ENCODE measurements at places on chromosomes 13 and 19.

GRCh38 chr19:13102666-13103580 is at the start of gene LYL1:
LYL1 (minus strand) TSS chr19:13102858; CDS start chr19:13101171, 1,687 bp downstream.
- no peak for DNase-seq

DNA sequence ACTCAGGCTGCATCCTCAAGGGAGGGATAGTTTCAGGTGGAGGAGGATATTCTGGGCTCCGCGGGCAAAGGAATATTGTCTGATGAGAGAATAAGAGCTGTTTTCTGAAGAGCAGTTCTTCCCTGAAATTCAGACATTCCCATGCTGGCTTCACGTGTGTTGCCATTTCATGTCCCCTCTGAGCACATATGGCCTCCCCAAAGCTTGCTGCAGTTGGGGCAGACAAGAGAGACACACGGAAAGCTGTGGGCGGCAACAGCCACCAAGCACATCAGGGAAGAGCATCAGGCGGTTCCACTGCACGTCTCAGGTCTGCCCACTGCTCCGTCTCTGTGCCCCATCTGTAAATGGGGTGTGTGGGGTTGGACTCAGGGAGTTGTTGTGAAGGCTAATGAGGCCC is 247.5 kb upstream of the TSHZ3 start:
- DNase-seq = no peak

DNA sequence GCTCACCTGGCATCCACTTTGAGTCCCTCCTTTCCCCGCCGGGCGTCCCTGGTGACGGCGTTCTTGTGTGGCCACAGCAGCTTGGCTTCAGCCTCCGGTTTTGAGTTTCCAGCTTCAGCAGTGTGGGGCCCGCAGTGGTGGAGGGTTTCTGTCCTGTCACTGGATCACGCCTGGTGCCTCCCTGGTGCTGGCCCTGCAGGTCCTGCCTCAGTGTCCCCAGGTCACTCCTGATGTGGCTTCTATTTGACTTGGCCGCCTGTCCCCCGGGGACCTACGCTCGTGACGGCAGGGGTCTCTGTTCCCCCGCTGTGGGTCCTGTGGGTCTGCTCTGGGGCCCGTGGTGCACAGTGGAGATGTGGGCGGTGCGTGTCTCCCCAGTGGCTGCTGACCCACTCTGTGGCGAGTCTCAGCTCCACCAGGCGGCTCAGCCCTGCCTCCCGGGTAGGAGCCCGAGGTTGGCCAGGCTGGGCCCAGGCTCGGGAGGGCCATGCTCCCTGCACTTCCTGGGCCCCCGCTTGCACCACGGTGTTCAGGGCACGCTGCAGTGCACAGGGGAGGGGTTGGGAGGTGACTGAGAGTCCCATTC is 1.9 kb downstream of the ATP4B start:
- no peak for DNase-seq

DNA sequence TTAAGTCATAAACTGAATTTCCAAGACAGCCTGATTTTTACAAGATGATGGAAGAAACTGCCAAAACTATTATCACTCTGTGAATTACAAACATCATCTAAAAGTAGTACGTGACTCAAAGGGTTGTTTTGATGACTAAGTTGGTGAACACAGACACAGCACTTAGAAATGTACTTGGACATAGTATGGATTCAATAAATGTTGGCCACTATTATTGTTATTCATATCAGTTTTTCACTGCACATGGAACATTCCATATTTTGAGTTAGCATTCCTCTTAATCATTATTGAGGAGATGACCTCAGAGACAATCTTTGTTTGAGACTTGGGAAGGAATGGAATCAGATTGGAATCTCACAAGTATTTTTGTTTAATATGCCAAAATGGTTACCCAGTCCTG is 172.9 kb downstream of the OXGR1 start:
- DNase-seq = no peak

DNA sequence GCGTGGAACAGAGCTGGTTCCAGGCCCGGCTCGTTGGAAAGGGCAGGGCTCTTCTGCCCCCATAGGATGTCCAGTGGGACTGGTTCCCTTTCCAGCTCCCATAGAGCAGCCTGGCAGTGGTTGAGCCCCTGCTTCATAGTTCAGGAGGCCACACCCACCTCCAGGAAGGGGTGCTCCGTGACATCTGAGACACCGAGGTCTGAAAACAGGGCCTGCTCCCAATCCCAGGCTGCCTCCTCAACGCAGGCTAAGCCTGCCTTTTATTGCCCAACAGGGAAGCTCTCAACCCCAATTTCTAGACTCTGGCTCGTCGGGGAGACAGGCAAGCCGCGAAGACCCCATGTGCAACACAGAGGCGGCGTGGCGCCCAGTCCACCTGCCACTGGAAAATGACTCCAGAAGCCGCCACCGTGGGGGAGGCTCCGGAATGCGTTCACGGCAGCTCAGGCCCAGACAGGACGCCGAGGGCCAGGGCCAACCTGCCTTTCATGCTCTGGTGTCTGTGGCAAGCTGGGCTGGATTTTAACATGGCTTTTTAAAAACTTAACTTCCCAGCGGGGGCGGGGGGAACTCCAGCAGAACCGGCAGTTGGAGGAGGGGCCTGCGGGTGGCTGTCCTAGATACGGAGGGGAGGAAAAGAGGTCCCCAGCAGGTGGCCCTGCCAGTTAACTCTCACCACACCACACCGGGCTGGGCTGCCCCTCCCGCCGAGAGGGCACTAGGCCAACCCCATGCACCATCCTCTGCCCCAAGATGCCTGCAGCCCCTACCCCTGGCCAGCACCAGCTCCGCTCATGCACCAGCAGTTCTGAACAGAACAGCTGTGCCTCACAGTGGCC is 17.9 kb upstream of the TINCR start:
- DNase-seq = no peak

DNA sequence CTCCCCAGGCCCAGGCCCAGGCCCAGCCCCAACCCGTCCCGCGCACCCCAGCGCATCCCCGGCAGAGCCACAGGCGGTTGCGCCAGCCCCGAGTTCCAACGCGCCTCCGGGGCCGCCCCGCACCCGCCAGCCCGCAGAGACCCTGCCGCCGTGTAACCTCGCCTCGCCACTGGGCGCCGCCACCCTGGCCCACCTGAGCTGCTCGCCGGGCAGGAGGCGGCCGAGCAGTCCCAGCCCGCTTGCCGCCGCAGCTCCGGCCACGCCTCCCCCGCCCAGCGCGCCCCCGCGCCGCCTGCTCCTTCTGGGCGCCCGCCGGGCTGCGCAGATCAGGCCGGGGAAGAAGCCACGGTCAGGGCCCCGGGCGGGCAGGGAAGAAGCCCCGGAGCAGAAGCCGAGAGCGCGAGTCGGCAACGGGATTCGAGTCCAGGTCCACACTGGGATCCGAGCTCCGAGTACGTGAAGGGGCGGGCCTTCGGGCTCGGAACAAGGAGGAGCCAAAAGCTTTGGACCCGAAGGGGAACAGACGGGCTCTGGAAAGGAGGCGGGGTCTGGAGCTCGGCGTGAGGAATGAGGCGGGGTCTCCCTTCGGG is at the start of gene MBOAT7:
Gene MBOAT7 (minus strand): TSS at position 436 of the 590 bp plus-strand sequence. CDS start 1,072 bp downstream, outside the sequence.
- no peak for DNase-seq

DNA sequence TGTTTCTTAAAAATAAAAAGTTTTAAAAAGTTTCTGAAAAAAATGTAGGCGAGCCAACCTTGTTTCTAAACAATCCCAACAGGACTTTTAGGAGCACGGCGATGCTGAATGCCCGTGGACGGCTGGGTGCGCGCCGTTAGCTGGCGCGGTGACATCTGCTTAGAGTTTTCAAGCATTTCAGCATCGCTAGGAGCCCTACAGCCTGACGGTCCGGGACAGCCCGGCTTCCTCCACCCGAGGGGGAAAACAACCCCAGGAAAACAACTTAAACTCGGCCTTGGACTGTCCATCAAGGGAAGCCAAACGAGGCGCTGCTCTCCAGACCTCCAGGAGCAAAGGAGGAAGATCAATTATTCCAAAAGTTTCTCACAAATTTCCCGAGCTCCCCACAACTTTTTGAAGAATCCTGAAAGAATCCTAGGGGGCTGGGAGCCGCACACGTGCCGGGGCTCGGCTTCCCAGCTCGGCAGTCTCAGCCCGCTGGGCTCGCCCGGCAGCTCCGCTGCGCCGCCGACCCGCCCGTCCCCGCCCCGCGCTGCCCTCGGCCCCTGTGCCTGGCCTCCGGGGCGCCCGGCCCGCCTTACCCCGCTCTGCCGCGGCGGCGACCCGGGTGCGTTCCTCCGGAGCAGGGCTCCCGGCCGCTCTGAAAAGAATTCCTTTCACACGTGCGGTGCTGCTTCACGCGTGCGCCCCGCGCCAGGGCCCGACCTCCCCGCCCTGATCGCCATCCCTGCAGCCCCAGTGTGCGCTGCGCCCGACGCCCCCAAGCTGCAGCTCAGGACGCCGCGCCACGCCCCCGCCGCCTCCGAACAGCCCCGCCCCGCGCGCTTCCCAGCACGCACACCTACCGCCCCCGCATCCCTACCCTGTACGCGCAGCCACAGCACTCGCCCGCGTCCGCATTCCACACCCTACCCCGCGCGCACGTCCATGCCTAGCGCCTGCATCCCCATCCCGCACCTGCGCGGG is at the start of gene GJA3:
Gene GJA3 (minus strand): TSS at position 747 of the 969 bp plus-strand sequence. CDS start 17,764 bp downstream, outside the sequence.
- DNase-seq = no peak

- DNase-seq = peak; percentile 30
Observed at GRCh38 chr13:46679369-46680120, 117.4 kb downstream of the ESD start.

- DNase-seq = no peak
Observed at GRCh38 chr13:64164435-64164834, 2748.8 kb upstream of the PCDH20 start.

DNA sequence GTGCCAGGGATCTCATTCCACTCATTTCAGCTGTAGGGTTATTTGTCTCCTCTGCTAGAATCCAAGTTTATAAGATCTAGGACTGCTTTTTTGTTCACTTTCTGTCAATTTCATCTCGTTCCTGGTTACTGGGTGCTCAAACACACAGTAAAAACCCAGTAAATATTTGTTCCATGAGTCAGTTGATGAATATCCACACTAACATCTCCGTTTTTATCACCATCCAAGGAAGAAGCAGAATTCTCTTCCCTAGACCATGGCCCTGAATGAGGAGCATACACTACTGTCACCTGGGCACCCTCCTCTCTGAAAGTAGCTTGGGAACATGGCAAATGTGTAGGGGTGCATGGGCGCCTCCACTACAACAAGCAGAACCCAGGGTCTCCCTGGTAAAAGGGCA is 390.8 kb downstream of the FOXO1 start:
- peak; percentile 11 for DNase-seq

- peak; percentile 28 for DNase-seq
Observed at GRCh38 chr19:7293762-7294557, at the start of gene INSR. INSR (minus strand) TSS chr19:7294414; CDS start chr19:7293891, 523 bp downstream.

DNA sequence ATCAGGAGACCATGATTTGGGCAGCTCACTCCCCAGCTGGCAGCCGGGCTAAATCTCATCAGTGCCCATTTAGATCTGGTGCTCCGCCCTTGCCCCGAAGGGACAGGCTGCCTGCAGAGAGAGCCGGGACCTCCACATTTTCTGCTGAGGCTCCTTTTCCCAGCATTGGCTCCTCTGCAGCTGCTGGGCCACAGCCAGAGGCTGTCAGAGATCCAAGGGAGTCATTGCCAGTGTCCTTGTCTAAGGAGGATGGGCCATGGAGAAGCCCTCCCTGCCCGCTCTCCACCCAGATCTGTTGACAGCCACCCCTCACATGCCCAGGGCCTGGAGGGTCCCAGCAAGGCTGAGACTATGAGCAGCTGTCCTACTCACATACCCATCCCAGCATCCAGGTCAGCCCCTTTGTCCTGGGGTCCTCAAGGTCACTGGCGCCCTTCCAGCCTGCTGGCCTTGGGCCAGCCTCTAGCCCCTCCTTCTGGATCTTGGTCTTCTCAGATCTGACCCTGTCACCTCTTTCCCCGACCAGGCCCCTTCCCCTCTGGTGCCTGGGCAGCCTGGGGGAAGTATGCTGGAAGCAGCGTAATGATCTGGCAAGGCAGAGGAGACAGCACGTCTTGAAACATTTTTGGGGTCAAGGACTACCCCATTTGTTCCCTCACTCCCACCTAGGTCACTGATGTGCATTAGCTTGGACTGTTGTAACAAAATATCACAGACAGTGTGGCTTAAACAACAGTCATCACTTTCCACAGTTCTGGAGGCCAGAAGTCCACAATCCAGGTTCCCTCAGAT is 7.9 kb downstream of the PIN1 start:
- DNase-seq = no peak

DNA sequence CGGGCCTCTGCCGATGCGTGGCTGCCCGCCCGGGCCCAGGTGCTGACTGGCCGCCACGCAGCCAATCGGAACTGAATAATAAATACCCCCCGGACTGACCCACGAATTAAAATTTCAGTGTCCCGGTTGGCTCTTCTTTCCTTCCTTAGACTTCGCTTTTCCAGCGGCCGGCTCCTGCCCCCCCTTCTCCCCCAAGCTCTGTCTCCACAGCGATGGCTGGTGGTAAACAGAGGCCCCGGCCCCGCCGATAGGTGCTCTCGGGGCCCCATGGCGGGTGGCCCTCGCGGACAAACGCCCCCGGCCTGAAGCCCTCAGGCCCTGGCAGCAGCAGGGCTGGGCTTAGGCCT is 2.6 kb downstream of the ZBTB7A start:
- DNase-seq = no peak
